ENCODE measurements at places on chromosomes 2 and 18.

GRCh38 chr2:215060861-215061536 lies 77.4 kb downstream of the ABCA12 start:
- DNase-seq = no peak

GRCh38 chr2:179561702-179562101 lies 297.1 kb upstream of the SESTD1 start:
- no peak for DNase-seq

GRCh38 chr2:228878138-228878537 lies 392.9 kb downstream of the PID1 start:
- no peak for DNase-seq

DNA sequence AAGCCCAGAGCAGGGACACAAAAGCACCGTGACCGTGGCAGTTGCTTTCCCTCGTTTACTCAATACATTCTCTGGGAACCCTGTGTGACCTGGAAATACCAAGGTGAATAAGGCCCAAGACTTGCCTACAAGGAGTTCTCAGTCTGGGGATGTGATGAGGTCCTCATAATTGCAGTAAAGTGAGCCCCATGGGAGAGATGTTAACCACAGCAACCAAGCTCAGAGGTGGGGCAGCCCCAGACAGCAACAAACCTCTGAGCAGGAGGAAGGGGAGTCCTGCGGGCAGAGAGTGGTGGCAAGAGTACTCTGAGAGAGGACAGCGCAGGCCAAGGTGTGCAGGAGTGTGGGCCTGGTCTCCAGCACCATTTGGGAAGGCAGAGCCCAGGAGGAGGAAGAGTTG lies 91.6 kb downstream of the TTC32 start:
- DNase-seq = no peak

DNA sequence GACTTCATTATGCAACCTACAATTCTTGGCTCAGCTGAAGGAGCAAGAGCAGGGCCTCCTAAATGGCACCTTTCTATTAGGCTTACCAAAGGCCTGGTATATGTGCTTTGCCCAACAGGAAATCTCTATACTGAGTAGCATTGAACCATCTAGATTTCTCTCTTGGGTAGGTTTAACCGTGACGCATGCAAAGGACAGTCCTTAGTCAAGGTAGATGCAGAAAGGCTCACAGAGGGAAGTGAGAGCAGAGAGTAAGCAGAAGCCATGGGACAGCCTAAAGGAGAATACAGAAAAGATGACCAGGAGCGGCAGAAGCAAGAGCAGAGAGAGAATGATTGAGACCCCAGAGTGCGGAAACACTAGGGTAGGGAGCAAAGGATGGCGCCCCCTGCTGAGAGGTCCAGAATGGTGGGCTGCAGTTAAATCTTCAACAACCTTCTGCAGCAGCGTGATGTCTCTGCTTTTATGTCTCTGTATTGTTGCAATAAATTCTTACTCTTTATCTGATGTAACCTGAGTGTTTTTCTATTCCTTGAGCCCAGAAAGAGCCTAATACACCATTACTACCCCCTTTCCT lies 4.7 kb upstream of the OSBPL1A start:
- no peak for DNase-seq

GRCh38 chr2:197904446-197904845 lies 100.1 kb downstream of the PLCL1 start:
- DNase-seq = no peak

DNA sequence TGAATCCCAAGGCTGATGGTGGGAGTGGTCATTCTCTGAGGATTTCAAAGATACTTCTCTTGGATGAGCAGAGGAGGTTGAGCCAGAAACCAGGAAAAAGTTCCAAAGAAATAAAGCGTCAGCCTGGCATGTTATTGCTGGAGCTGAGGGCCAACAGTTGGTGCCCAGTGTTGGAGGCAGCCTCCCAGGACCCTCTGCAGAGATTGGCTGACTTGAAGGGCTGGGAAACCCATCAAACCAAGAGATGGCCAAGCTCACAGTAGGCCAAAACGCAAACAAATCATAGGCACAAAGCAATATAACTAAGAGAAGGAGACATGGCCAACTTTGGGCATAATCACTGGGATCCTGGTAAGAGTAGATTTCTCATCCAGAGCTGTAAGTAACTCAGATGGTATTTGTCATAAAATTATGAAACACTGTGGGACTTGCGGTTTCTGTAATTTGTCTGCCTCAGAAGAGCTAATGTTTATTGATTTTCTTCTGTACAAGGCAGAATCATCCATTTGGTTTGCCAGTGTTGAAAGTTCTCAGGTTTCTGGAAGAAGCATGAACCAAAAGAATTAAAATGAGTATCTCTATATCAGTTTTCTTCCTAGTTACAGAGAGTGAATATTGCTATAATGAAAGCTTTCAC lies 108.3 kb downstream of the ATL2 start:
- DNase-seq = no peak

- DNase-seq = no peak
Observed at GRCh38 chr18:77197073-77197472, 52.6 kb upstream of the GALR1 start.

GRCh38 chr2:219675221-219675620 lies 47.8 kb downstream of the SLC4A3 start:
- no peak for DNase-seq

- no peak for DNase-seq
Observed at GRCh38 chr2:222577341-222577740, 78.6 kb downstream of the FARSB start.

- no peak for DNase-seq
Observed at GRCh38 chr2:53505826-53506225, 261.8 kb upstream of the CHAC2 start.

- no peak for DNase-seq
Observed at GRCh38 chr18:10322435-10322834, 132.0 kb upstream of the APCDD1 start.

DNA sequence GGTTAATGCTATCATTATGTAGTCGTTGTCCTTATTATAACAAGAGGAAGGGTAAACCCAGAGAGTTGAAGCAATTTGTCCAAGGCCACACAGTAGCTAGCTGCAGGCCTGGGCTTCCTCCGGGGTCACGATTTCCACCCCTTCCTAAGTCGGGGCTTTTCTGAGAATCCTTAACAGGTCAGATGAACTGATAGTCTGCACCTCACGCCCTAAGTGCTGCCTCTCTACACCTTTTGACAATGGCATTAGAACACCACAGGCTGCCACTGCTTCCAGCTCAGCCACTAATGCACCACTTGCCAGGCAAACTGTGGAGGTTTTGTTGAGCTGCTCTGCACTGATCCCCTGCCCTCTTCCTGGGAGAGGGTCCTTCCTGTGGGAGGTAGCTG lies 37.7 kb downstream of the FOSL2 start:
- no peak for DNase-seq

GRCh38 chr2:8593243-8593642 lies 88.6 kb upstream of the ID2 start:
- DNase-seq = no peak

- no peak for DNase-seq
Observed at GRCh38 chr2:212027681-212028628, 510.6 kb downstream of the ERBB4 start.

DNA sequence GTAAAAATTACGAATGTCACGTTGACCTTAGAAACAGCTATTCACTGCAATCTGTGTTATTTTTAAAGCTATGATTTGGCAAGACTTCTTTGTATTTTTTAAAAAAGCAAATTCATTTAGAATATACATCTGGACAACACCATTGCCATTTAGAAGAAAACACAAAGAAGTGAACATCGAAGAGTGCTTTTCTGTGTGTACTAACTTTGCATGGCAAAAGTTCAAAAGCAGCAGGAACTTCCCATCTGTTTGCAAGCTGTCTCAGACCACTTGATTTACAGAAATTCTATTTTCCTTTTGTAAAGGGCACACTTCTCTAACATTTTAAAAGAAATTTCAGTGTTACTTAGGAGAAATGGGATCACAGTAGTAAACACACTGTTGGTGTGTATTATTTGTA lies 145.9 kb downstream of the CALCRL start:
- no peak for DNase-seq

- no peak for DNase-seq
Observed at GRCh38 chr2:101722864-101723263, 25.4 kb downstream of the MAP4K4 start.

DNA sequence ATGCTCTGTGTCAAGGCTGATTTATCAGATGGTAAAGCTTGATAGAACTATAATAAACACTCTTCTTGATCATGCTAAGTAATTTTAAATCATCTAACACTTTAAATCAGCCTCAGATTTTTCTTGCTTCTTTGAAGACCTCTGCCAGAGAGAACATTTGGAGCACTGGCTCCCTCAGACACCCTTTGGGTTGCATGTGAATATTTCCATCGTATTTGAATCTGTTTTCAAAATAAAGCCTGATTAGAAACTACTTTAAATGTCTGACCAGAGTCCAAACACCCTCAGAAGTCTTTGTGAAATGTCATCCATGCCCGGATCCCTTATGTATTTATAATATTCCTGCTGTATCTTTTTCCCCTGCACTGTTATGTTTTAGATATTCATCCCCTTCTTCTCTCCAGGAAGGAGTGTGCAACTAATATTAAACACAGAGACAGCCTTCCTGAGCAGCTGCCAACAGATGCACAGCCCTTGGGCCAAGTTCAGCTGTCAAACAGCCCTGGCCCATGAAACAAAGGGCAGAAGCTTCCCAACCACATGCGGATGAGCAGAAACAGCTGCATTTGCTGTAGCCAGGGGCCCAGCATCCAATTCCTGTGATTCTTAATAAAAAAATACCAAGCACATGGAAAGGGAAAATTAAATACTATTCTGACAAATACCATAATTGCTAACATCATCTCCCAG lies 46.5 kb downstream of the DPP10 start:
- DNase-seq = no peak

DNA sequence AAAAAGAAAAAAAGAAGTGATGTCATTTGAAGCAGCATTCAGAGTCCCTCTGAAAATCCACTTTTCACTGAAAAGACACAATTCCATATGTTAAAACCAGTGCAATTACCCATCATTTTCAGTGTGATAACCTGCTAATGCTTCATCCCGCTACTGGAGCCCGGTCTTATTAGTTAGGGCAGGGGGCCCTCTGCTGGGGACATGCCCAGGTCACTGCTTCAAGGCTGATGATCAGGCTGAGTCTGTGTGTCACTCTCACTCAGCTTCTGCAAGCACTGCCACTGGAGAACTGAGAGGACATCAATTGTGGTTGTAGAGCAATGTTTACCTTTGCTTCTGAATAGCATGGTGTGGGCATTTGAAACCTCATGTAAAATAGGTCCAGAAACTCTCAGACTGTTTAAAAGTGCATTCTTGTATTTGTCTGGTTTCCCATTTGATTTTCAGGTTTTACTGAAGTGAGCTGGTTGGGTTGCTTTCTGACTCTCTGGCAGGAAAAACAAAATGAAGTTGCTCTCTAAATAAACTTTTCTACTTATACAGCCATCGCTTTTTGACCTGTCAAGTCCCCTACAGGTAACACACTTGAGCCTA lies 49.2 kb upstream of the NXPH2 start:
- no peak for DNase-seq

DNA sequence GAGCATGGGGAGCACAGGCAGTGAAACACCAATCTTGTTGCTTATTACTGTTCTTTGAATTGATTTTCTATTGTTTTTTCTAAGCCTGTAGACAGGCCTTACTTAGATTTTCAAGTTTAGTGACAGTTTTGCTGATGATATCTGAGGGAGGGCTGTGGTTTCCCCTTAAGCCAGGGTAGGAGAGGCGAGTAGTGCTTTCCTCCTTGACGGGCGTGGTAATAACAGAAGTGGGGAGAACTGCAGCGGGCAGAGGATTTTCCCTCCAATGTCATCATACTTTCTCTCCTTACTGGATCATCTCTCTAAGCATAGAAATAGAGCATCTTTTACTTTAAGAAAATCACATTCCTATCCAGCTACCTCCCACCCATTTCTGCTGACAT lies 314.4 kb downstream of the ALK start:
- DNase-seq = no peak

- DNase-seq = no peak
Observed at GRCh38 chr2:95039363-95039762, 13.9 kb downstream of the MAL start.

- DNase-seq = no peak
Observed at GRCh38 chr2:190879474-190880377, 895 bp upstream of the GLS start.

GRCh38 chr2:24336811-24337210 lies 23.5 kb downstream of the ITSN2 start:
- DNase-seq = no peak

DNA sequence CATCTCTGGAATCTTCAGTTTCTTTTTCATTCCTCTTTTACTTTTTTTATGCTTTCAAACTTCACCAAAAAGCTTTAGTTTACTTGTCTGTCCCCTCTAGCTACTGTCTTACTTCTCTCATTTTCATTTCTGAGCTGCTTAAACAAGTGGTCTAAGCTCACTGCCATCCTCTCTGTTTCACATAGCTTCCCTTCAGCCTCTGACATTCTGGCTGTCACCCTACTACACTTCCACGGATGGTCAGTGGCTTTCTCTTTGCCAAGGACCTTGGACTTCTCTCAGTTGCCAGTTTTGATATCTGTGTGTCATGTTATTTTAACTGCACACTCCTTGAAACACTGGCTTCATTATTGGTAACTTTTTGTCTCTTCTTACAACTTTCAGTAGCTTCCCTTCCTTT lies 176.1 kb downstream of the IKZF2 start:
- DNase-seq = no peak

DNA sequence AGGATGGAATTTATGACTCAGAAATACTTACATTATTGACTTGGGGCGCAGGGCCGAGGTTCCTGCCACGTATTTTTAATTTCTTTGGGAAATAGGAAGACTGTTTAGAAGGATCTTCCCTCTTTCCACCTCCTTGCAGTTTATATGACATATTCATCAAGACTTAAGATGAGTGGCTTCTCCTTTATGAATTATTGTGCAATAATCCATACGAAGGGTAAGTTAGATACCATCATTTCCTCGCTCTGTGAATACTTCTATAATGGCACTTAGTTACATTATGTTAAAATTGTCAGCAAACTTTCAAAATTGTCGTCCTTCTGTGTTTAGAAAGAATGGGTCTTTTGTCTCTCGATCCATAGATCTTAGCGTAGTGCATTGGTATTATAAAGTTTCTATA lies 328.8 kb upstream of the UBE2E3 start:
- no peak for DNase-seq

- DNase-seq = no peak
Observed at GRCh38 chr2:68234405-68234804, 17.9 kb downstream of the PPP3R1 start.

DNA sequence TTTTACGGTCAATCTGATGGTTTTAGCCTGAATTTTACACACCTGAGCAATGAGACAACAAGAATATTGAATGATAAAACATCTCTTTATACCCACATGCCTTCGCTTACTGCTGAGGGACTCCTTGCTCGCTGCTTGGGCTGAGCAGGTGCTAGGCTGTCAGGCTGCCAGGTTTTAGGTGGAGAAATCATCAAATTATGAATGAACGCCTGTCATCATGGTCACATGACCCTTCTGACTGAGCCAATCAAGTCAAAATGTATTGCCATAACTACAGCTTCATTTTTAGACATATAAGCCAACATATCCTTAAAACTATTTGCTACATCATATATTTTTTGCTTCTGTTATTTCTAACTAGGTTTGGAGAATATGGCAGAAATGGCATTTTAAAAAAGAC lies 274.0 kb downstream of the LNPK start:
- no peak for DNase-seq

GRCh38 chr2:158134055-158134454 lies 32.4 kb downstream of the UPP2 start:
- no peak for DNase-seq

GRCh38 chr18:48409591-48410094 lies 460 bp upstream of the ZBTB7C start:
- DNase-seq = no peak

GRCh38 chr2:187917535-187917934 lies 363.3 kb upstream of the TFPI start:
- DNase-seq = no peak

- no peak for DNase-seq
Observed at GRCh38 chr2:43068631-43069517, 157.5 kb downstream of the ZFP36L2 start.

GRCh38 chr2:144509879-144510221 lies 10.1 kb downstream of the ZEB2 start:
- no peak for DNase-seq

Measured in activated T-cell treated with anti-CD3 and anti-CD28 coated beads for 48 hours (primary cell).